Endothelial cell of umbilical vein (primary cell): ENCODE measurements at places on chromosomes 1 and 21. TPM values are rescaled to one million over a fixed set of nuclear protein-coding genes. Genes with fewer than 3 reads are reported as not detected.

Gene PGBD2
- total RNA-seq: 5.2 and 5.9 TPM in 2 replicates

Gene PEAR1
- total RNA-seq: 88.7 and 90.7 TPM in 2 replicates

Gene PI4KB
- 58.3 and 60.9 TPM in 2 replicates for total RNA-seq

Gene RAB7B
- not detected in 2 replicates for total RNA-seq

Gene PRKCZ
- total RNA-seq: 0.44 and 1.7 TPM in 2 replicates

Gene TSTD1
- 8.9 and 12.5 TPM in 2 replicates for total RNA-seq

Gene SPRR2A
- total RNA-seq: not detected in 2 replicates

Gene CASQ1
- not detected in 2 replicates for total RNA-seq

Gene SMIM11
- total RNA-seq: 1.5 and 2.9 TPM in 2 replicates

Gene ARHGAP29
- total RNA-seq: 199 and 215 TPM in 2 replicates

Gene UTS2
- total RNA-seq: not detected in 2 replicates
